ENCODE measurements at places on chromosomes 1 and 21. TPM values are rescaled to one million over a fixed set of nuclear protein-coding genes. Genes with fewer than 3 reads are reported as not detected.

DNA sequence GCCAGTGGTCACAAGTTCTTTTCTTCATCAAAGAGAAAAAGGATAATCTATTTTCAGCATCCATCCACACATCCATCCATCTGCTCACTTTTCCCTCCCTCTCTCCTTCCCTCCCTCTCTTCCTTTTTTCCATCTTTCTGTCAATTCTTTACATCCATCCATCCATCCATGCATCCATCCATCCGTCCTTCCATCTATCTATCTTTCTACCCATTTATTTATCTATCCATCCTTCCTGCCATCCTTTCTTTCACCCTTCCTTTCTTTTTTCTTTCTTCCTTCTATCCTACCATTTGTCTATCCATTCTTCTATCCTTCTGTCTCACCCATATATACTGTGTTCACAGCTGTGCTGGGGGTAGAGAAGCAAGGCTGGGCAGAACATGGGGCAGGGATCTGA, 212.4 kb upstream of the GALNT2 start:
- DNase-seq = no peak

GRCh38 chr1:83511146-83511726, 487.7 kb downstream of the TTLL7 start:
- DNase-seq = no peak

DNA sequence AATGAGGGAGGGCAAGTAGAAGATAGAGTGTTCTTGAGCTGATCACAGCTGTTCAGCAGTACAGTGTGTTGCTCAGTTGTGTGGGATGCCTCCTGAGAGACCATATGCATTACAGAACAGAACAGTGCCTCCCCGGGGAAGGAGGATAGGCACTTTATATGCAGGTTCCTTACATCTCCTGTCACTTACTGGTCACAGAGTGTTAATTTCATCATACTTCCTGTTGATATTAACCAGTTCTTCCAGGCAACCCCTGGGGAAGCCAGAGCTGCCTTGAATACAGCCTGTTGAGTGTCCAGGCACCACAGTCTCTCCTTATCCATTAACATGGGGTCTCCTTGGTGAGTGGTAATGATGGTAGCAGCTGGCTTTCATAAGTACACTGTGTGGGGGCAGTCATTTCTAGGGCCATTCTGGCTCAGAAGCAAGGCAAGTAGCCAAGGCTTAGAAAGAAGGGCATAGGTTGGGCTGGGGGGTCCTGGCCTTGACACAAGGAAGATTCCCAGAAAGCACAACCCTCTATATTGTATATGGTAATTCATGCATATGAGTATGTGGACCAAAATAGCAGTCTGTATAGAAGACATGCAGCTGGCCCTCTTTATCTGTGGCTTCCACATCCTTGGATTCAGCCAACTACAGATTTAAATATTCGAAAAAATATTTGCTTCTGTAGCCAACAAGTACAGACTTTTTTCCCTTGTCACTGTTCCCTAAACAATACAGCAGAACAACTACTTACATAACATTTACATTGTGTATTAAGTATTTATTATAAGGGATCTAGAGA, 142.4 kb downstream of the ZP4 start:
- DNase-seq = no peak

DNA sequence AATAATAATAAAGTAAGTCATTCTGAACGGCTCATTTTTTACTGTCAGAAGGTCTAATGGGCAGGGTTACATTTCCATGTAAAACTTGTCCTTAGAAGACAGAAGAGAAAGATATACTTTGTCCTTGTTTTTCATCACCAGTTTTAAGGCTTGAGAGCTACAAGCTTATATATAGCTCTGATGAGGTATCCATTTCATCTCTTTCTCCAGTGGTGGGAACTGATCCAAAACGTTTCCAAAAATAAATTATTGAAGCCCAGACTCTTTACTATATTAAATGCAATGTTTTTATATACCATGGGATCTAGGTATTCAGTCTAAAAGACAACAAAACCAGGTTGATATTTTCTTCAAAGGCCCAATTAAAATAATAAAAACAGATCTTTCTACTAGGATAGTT, 8.7 kb downstream of the B3GALNT2 start:
- DNase-seq = no peak

Gene HEYL
- not detected for total RNA-seq

DNA sequence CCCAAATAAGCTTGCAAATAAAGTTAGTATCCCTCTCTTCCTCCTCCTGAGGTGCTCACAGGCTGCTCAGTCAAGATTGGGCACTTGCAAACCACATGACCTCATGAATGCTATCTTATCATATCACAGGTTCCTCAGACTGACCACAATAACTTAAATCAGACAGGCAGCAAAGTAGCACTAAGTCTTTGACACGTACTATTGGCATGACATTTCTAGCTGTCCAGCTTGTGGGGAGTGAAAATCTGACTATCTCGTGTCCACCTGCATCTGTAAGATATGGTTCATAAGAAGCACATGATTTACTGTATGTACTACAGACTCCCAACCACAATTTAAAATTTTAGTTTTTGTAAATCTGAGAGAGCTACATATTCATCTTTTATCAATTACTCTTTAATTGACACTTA, 58.0 kb upstream of the GFI1 start:
- DNase-seq = no peak

DNA sequence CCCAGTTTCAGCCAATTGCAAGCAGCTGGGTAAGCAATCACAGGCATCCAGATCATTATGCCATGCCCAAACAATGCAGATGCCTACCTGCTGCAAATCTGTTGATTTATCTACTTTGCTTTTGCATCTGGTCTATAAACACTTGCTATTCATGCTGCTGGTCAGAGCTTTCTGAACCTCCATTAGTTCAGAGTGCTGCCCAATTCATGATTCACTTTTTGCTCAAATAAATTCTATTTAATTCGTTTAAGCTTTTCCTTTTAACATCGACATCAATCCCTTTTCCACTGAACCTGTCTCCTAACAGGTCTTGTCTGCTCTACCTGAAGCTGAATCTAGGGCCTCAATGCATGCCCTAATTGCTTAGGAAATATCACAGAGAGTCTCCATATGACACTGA, 99.4 kb upstream of the C1orf87 start:
- no peak for DNase-seq

DNA sequence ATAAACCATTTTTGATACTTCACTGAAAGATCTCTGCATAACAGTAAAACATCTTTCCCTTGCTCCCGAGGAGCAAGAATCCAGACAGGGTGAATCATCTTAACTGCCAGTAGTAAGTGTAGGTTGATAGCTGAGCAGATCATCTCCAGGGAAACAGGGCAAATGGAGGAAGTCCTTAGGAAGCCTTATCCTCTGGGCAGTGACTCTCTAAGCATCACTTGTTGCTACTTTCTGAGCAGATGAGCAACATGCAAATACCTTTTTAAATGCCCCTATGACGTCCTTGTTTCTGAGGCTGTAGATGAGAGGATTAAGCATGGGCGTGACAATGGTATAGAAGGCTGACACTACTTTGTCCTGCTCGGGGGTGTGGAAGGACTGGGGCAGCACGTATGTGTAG, 8.9 kb downstream of the OR2T11 start:
- no peak for DNase-seq

GRCh38 chr1:239976130-239976968, 115.3 kb upstream of the FMN2 start:
- peak; percentile 58 for DNase-seq
